Activated CD8-positive, alpha-beta T cell treated with anti-CD3 and anti-CD28 coated beads, Interleukin-2, amount 10 ng/mL, durations not matched to agents 7 days and 5 days (primary cell): ENCODE measurements at places on chromosomes 2 and 18. TPM values are rescaled to one million over a fixed set of nuclear protein-coding genes. Genes with fewer than 3 reads are reported as not detected.

- H3K4me1 ChIP-seq: no peaks in the 10 kb centered on the region
- DNase-seq: no peak
- H3K4me3 ChIP-seq: no peak overlapping the region
- H3K27ac ChIP-seq: no peak overlapping the region
- H3K27me3 ChIP-seq: peaks cover 6% of the 10 kb centered on the region
Measured at GRCh38 chr18:25176518-25177042, 175.4 kb downstream of the ZNF521 start.

DNA sequence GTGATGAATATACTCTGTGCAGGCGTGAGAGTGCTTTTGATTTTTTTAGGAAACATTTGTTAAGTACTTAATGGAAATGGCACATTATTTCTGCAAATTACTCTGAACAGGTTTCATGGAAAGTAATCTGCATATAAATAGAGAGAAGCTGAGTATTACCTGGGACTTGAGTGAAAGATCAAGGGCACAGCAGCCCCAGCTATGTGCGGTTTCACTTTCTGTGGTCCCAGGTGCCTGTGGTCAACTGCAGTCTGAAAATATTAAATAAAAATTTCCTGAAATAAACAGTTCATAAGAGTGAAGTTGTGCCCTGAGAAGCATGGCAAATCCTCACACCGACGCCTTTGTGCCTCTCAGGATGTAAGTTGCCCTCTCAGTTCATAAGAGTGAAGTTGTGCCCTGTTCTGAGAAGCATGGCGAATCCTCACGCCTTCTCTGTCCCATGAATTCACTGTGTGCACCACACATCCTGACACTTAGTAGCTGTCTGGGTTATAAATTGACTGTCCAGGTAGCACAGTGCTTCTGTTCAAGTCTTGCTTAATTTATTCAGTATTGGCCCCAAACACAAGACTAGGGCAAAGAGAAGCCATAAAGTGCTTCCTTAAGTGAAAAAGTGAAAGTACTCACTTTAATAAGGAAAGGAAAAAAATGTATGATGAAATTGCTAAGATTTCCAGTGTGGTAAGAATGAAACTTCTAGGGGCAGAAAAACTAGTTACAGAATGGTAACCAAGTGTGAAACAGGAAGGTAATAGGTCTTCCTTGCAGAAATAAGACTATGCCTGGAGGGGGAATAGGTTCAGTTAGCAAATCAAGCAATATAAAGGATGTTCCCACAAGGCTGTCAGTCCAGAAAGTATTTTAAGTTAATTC lies 4.3 kb upstream of the SNTG2 start:
- peak overlapping the region; percentile 77 for H3K27ac ChIP-seq
- H3K36me3 ChIP-seq: peaks cover 8% of the 10 kb centered on the region
- peak overlapping the region; percentile 60 for H3K4me3 ChIP-seq
- peaks cover 33% of the 10 kb centered on the region for H3K4me1 ChIP-seq
- H3K27me3 ChIP-seq: peaks cover 6% of the 10 kb centered on the region

DNA sequence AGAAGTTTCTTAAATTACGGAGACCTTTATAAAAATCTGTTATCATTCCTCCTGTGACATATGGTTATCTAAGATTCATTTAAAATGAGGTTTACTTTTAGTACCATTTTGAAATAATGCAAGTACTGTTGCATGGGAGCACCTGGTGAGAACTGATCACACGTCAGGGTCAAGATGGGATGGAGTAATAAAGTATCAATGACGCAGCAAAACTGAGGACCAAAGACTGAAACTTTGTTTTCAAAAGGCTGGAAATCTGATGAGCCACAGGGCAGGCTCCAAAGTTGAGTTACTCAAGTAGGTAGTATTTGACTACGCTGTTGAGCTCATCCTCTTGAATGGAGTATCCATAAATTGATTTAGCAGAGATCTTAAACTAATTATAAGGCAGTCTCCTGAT lies 411.9 kb upstream of the ZNF804A start:
- no peaks in the 10 kb centered on the region for H3K36me3 ChIP-seq
- DNase-seq: no peak
- no peaks in the 10 kb centered on the region for H3K4me1 ChIP-seq
- H3K27ac ChIP-seq: no peak overlapping the region

- H3K4me3 ChIP-seq: no peak overlapping the region
- no peaks in the 10 kb centered on the region for H3K36me3 ChIP-seq
- H3K27ac ChIP-seq: no peak overlapping the region
Measured at GRCh38 chr18:1952486-1952885, 618.8 kb downstream of the METTL4 start.

The FSHR gene
- total RNA-seq: not detected

DNA sequence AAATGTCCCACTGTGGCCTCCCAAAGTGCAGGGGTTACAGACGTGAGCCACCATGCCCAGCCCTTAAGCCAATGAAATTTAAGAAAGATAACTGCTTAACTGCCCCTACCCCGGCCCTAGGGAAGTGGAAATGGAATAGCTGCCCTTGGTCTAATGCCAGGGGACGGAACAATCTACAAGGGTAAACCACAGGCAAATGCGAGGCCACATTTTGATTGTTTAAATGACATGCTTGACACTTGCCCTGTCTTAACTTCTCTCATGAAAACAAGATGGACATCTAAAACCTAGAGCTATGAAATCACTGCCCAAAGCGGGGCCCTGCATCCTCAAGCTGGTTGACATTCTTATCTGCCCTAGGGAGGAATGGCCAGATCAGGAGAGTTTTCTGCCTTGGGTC lies 5.5 kb upstream of the ITSN2 start:
- peaks cover 4% of the 10 kb centered on the region for H3K4me1 ChIP-seq
- DNase-seq: no peak
- H3K27me3 ChIP-seq: peaks cover 5% of the 10 kb centered on the region
- H3K4me3 ChIP-seq: no peak overlapping the region
- H3K36me3 ChIP-seq: no peaks in the 10 kb centered on the region

DNA sequence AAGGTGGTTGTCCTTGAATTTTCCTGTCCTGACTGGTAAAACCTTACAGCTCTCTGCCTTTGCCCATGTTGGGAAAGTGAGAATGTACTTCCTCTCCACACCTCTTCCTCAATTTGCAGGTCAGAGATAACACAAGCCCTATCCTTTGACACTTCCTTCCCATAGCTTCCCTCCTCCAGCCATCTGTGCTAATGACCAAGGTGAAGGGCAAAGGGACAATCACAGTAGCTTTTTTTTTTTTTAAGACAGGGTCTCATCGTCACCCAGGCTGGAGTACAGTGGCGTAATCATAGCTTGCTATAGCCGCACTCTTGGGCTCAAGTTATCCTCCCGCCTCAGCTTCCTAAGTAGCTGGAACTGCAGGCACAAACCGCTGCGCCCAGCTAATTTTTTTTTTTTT lies 24.3 kb upstream of the STPG4 start:
- no peak overlapping the region for H3K4me3 ChIP-seq
- H3K36me3 ChIP-seq: peaks cover 16% of the 10 kb centered on the region
- H3K4me1 ChIP-seq: peaks cover 20% of the 10 kb centered on the region
- H3K27ac ChIP-seq: no peak overlapping the region
- peaks cover 20% of the 10 kb centered on the region for H3K27me3 ChIP-seq
- DNase-seq: no peak

GRCh38 chr2:198880421-198880820 lies 577.3 kb downstream of the SATB2 start:
- H3K27me3 ChIP-seq: no peaks in the 10 kb centered on the region
- DNase-seq: no peak
- H3K36me3 ChIP-seq: no peaks in the 10 kb centered on the region
- no peaks in the 10 kb centered on the region for H3K4me1 ChIP-seq

DNA sequence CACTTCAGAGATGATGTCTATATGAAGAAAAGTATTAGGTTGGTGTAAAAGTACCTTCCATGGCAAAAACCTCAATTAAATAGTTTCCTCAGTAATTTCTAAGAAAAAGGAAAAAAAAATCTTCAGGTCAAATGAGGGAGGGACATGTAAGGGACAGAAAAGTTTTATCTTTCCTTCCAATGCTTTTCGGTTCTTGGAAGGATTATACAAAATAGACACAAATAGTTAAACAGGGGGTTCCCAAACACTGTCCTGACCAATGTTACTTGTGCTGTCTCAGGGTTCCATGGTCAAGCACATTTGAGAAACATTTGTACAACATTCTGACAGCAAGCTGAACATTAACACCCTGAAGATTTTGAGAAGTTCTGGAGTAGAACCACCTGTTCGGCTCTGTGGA lies 22.0 kb downstream of the ERMN start:
- no peak for DNase-seq
- H3K27me3 ChIP-seq: peaks cover 17% of the 10 kb centered on the region
- H3K4me3 ChIP-seq: no peak overlapping the region
- H3K36me3 ChIP-seq: no peaks in the 10 kb centered on the region

The VPS4B gene
- total RNA-seq: 62.8 TPM

DNA sequence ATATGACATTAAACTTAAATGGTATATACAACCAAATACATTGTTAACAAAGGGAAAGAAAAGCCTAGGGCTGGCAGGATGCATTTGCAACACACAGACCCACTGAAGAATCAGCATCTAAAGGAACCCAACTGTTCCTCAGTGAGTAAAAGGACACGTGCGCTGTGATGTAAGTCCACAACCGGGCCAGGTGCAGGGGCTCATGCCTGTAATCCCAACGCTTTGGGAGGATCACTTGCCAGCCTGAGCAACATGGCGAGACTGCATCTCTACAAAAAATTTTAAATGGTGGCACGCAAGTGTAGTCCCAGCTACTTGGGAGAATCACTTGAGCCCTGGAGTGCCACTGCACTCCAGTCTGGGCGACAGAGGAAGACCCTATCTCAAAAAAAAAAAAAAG lies 3.9 kb downstream of the DTNB start:
- H3K36me3 ChIP-seq: no peaks in the 10 kb centered on the region
- no peak overlapping the region for H3K4me3 ChIP-seq
- DNase-seq: no peak
- no peak overlapping the region for H3K27ac ChIP-seq
- peaks cover 24% of the 10 kb centered on the region for H3K4me1 ChIP-seq
- H3K27me3 ChIP-seq: peaks cover 4% of the 10 kb centered on the region

DNA sequence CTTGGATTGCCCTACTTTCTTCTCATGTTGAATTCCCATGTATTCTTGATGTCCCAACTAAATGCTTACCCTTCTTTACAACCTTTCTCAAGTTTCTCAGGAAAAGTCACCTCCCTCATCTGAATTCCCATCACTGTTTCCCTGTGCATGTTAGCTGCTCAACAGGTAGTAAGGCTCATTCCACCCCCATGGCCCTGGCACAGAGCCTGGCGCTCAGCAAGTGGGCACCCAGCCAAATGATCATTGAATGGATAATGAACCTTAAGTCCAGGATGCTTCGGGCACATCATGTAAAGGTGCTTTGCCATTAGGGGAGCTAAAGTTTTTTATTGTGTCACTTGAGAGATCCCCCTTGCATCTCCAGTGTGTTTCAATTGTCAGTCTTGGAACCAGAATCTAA lies 124.0 kb downstream of the PKP4 start:
- H3K36me3 ChIP-seq: no peaks in the 10 kb centered on the region
- H3K4me1 ChIP-seq: no peaks in the 10 kb centered on the region
- H3K4me3 ChIP-seq: no peak overlapping the region
- no peak for DNase-seq

The SPP2 gene
- not detected for total RNA-seq
